ENCODE measurements at places on chromosomes 7 and 10.
A peak's percentile ranks its signal among the peaks of the same experiment; 100 is the strongest.

GRCh38 chr7:70720191-70720873, 411.6 kb upstream of the GALNT17 start:
- no peak for DNase-seq

- no peak for DNase-seq
These were observed 43.0 kb downstream of the TMEM130 start for GRCh38 chr7:98826811-98827231.

- DNase-seq: no peak
These were observed 942.5 kb downstream of the KCNMA1 start for GRCh38 chr10:76695069-76695468.

DNA sequence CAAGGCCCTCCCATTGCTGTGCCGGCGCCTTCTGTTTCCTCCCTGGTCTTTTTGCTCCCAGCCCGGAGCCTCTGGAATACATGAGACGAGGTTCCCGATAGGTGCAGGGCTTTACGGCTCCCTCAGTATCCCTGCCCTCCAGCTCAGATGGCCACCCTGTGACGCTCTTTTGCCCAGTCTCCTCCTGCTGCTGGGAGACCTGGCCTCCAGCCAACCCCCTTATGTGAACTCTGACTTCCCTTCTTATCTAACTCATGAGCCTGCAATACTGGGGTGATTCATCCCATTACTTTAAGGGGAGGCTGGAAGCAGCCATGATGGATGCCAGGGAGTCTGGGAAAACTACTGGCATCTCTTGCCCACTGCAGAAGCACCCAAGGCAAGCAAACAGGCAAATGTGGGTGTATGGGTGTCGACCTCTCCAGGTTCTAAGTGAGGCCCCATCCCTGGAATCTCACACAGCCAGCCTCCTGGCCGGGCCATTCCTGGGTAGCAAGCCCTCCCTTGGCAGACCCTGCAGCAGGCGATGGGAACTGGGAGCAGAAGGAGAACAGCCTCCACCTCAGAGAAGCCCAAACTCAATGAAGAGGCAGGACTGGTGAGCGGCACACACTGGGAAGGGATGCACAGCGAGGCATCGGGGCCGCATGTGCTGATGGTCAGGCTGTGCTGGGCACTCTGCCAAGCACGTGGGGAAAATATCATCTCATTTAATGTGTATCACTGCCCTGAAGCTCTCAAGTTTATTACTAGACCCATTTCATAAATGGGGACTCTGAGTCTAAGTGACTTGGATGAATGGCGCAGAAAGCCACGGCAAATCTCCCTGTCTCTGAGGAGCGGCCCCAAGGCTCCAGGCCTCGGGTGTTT, 97.5 kb downstream of the FAM53B start:
- peak; percentile 87 for DNase-seq
